ENCODE measurements at places on chromosomes 3 and 15. TPM values are rescaled to one million over a fixed set of nuclear protein-coding genes. Genes with fewer than 3 reads are reported as not detected.

AMT gene
- 0.53 TPM for total RNA-seq

GRM2 gene
- total RNA-seq = 0.18 TPM

CORO2B gene
- total RNA-seq = 3.4 TPM

TGM4 gene
- total RNA-seq = 0.26 TPM

CTNNB1 gene
- total RNA-seq = 1,307 TPM

ACAD9 gene
- total RNA-seq = 54.0 TPM

TMEM45A gene
- 4.0 TPM for total RNA-seq

SMCO1 gene
- not detected for total RNA-seq

OR5H15 gene
- not detected for total RNA-seq

UBA7 gene
- total RNA-seq = 42.2 TPM

All from pulmonary artery endothelial cell (primary cell).